NCI-H2171 (cell line): ENCODE measurements at places on chromosomes 12 and 14.

DNA sequence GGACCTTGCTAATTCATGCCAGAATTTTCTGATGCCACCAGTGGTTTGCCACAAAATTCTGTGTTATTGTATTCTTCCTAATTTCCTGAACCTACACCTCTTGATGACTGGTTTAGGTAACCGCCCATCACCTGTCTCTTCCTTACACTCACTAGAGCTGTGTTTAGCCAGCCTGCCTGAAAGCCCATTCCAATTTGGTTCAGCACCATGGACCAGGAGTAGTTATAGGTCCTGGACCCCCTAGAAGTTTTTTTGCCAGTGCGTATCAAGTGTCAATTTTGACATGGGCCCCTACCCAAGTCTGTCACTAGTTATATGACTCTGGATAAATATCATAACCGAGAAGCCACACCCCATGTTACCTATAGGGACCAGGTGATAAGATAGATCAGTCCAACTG, 94.0 kb upstream of the NAP1L1 start:
- DNase-seq, result no peak

DNA sequence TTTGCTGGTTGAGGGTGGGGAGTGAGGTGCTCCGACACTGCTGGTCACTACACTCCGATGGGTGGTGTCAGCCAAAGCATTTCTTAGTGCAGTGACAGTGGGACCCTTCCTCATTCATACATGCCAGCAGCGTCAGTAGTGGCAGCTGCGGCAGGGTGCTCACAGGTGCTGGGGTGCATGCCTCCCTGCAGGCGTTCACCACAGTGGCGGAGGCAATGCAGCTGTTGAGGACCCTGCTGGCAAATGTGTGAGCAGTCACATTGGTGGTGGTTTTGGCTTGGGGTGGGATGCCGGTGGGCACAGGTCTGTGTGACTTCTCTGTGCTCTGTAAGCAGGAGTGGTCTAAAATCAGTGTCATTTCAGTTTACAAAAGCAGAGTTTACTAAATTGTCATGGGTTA, 464.6 kb downstream of the FUT8 start:
- no peak for DNase-seq

DNA sequence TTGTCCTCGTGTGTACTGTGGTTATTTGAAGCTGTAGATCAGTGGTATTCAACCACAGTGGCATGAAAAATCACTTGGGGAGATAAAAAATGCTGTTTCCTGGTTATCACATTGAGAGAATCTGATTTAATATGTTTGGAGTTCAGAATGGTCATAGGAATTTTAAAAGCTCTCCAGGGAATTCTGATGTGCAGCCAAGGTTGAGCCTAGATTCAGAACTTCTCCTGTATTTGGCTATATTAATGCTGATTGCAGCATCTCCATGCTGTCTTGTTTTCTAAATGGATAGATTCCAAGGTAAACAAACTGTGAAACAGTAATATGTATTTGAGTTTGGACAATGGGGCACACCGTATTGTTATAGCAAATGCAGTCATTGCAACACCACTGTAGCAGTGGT, 982.2 kb upstream of the FBXO33 start:
- no peak for DNase-seq

- peak; percentile 37 for DNase-seq
Observed at GRCh38 chr14:70567791-70568190, 32.7 kb downstream of the MED6 start.

GRCh38 chr14:72726444-72726843, 167.5 kb downstream of the DPF3 start:
- DNase-seq, result no peak

DNA sequence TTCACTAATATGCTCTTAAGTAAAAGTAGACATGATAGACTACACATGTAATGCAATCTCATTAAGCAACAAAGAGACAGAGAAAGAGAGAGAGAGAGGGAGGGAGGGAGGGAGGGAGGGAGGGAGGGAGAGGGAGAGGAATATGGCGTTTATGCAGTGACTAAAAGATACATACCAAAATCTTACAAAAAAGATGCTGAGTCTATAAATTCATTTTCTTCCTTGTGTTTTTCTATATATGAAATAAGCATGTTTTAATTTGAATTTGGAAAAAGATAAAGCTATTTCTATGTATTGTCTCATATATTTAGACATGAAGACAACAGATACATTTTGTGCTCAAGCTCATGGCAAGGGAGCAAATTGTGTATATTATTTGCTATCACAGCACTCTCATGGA, 44.1 kb downstream of the LRFN5 start:
- DNase-seq, result no peak

GRCh38 chr14:75991753-75992152, 6.2 kb downstream of the IFT43 start:
- no peak for DNase-seq
